ENCODE measurements at places on chromosomes 6 and 20.

DNA sequence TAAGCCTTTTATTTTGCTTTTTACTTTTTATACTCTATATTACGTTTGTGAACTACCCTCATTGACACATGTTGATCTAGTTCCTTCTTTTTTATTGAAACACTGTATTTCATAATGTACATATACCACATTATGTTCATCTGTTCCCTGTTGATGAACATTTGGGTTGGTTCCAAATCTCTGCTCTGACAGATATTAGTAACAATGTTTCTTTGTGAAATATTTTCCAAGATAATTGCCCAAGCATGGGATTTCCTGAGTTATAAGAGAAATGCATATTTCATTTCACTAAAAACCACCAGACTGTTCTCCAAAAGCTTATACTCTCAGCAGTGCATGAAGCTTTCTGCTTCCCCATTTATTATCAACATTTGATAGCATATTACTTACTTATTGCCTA, 44.2 kb upstream of the TNFRSF21 start:
- no peaks in the 10 kb centered on the region for H3K27me3 ChIP-seq
- H3K27ac ChIP-seq = no peak overlapping the region
- DNase-seq = no peak
- H3K36me3 ChIP-seq = no peaks in the 10 kb centered on the region
- H3K4me3 ChIP-seq = no peak overlapping the region
- H3K4me1 ChIP-seq = no peaks in the 10 kb centered on the region

DNA sequence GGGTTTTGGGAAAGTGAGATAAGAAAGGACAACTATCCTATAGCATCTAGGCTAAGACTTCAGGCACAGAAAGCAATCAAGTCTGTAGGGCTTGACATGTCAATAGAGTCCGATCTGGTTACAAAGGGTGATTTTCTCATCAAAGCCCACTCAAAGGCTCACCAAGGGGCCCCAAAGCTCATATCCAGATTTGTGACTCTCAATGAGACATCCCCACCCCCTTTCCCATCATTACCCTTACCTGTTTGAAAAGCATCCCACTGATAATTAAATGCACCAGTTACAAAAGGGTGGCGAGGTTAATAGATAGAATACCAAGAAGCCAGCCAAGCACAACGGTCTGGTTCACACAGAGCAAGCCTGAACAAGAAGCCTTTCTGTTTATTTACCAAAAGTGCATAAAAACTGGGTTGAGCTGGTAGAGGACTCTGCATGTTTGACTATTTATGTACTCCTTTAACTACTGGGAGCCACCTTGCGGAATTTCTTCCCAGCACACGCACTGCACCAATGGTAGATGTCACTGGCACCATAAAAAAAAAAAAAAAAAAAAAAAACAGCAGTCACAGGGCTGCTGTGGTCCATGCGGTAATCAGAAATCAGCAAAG, 6.1 kb downstream of the JAG1 start:
- H3K27ac ChIP-seq = no peak overlapping the region
- H3K27me3 ChIP-seq = peaks cover 2% of the 10 kb centered on the region
- peaks cover 24% of the 10 kb centered on the region for H3K4me1 ChIP-seq
- H3K36me3 ChIP-seq = no peaks in the 10 kb centered on the region
- H3K4me3 ChIP-seq = no peak overlapping the region

DNA sequence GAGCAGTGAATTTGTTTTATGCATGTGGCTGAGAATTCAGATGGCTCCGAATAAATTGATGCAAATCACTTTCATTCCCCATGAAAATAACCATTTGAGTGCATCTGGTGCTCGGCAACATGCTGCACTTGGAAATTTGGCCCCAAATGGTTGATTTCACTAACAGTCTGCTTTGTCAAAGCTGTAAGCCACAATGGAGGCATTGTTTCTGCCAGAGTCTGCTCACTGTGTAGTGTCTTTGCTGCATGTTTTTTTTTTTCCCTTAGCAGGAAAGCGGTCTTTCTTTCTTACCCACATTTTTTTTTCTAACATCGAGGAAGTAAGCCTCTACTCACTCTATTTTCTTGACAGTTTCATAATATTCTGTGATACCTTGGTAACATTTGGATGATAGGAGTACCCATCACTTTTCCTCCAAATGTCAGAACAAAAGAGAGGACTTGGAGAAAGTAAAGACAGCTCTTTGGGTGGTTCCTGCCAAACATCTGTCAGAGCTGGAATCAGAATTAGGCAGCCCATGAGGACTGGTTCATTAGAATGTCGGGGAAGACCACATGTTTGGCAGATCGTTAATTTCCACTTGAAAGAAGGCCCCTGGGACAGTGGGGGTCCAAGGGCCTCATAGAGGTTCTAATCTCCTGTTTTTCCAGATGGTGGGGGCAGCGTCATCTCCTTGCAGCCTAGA, 149.5 kb downstream of the DOK5 start:
- H3K4me3 ChIP-seq = peak overlapping the region; percentile 58
- peak; percentile 56 for DNase-seq
- H3K4me1 ChIP-seq = peaks cover 65% of the 10 kb centered on the region
- peak overlapping the region; percentile 93 for H3K27ac ChIP-seq

DNA sequence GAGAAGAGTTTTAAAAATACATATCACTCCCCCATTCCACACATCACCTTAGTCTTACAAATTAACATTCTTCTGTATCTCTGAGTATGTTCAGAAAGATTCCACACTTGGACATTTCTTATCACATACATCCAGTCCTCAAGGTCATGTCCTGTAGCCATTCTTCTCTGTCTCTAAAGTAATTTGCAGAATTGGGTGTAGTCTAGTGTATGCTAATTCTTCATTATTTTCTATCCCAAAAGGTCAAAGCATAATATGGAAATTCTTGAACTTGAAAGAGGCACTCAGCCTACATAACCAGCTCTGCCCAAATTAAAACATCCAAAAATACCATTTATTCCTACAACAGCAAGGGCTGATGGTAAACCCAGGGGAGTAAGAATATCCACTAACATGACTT, 286.0 kb downstream of the HAO1 start:
- H3K4me1 ChIP-seq = no peaks in the 10 kb centered on the region
- H3K36me3 ChIP-seq = no peaks in the 10 kb centered on the region
- H3K27me3 ChIP-seq = peaks cover under 1% of the 10 kb centered on the region

DNA sequence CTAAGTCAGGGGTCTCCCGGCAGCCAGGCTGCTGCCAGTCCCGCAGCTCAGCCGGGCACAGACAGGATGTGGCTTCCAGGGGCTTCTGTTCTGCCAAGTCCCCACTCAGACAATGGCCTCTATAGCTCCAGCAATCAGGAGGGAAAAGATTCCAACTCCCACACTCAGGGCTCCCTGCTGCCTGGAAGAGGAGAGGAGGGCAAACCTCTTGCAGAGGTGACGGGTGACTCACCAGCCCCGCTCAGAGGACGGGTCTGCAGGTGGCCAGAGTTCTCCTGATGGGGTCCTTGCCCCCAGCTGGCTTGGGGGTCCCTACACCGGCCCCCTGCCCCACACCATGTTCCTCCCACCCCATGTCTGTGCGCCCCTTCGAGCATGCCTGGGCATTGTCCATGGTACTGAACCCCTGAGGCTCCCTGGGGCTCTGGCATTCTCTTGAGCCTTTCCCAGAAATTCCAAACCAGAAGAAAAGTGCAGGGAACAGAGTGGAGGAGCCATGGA, 32.6 kb downstream of the NTSR1 start:
- H3K4me1 ChIP-seq = peaks cover 25% of the 10 kb centered on the region
- no peaks in the 10 kb centered on the region for H3K36me3 ChIP-seq
- H3K27ac ChIP-seq = no peak overlapping the region
- DNase-seq = no peak
- H3K27me3 ChIP-seq = peaks cover 16% of the 10 kb centered on the region

- peaks cover 2% of the 10 kb centered on the region for H3K27me3 ChIP-seq
- H3K27ac ChIP-seq = no peak overlapping the region
- H3K4me3 ChIP-seq = no peak overlapping the region
- no peaks in the 10 kb centered on the region for H3K36me3 ChIP-seq
Observed at GRCh38 chr6:38179300-38179699, 359.8 kb downstream of the ZFAND3 start.

- H3K4me1 ChIP-seq = no peaks in the 10 kb centered on the region
- H3K36me3 ChIP-seq = no peaks in the 10 kb centered on the region
Observed at GRCh38 chr6:115594891-115595290, 465.8 kb downstream of the FRK start.

DNA sequence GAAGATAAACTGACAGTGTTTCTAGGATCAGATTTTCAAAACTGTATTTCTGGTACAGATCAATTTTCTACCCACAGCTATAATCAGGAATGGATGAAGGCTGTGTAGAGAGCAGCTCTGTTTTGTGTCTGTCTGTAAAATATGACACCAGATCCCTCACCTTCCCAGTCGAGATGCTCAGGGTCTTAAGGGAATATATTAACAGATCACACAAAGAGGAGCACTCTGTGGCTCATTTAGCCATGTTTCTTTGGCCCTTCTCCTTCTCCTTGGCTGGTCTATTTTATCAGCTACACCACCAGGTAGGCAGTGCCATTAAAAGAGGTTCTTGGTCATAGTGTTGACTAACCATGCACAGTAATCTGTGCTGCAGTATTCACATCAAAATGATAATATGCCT, 82.6 kb downstream of the PREP start:
- no peak for DNase-seq
- peak overlapping the region; percentile 95 for H3K27ac ChIP-seq

- no peak overlapping the region for H3K27ac ChIP-seq
- no peaks in the 10 kb centered on the region for H3K36me3 ChIP-seq
- H3K4me1 ChIP-seq = peaks cover 1% of the 10 kb centered on the region
Observed at GRCh38 chr20:37090407-37090806, 5.4 kb downstream of the RBL1 start.
